ENCODE measurements at places on chromosomes 6 and 20.

DNA sequence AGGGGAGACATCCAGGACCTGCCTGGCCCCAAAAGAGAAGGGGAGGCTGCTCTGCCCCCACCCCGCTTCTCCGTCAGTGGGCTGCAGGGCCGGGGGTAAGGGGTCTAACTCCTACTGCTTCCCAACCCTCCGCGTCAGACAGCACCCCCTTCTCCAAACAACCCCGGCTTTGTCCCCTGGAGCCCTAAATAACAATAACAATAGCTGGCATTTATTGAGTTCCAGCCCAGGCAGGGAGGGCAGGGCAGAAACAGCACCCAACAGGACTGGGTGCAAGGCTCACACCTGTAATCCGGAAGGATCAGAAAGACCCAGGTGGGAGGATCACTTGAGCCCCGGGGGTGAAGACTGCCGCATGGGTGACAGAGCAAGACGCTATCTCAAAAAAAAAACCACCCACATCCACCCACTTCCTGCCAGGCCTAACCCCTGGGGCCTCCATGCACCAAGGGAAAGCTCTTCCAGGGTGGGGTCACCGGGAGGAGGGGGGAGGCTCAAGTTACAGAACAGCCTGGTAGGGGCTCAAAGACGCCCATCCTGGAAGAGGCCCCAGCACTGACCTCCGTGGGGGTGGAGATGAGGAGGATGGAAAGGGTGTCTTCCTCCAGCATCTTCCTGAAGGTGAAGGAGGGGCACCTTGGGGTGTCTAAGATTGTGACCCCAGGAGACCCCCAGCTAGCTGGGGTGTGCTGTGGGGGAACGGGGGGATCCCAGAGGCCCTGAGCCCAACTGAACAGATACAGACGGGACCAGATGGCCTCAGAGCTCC is 1.3 kb upstream of the FNDC11 start:
- no peak for DNase-seq

- DNase-seq, result no peak
Measured at GRCh38 chr20:53897884-53898555, 172.4 kb downstream of the BCAS1 start.

DNA sequence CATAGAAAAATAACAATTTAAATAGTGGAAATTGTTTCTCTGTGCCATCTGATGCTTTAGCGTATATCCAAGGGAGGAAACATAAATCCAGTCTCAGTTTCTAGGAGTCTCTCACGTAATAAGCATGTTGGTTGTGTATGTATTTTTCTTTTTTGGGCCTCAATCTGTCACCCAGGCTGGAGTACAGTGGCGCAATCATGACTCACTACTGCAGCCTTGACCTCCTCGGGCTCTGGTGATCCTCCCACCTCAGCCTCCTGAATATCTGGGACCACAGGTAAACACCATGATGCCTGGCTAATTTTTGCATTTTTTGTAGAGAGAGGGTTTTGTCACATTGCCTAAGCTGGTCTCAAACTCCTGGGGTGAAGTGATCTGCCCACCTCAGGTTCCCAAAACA is 78.6 kb upstream of the PLN start:
- DNase-seq, result no peak

DNA sequence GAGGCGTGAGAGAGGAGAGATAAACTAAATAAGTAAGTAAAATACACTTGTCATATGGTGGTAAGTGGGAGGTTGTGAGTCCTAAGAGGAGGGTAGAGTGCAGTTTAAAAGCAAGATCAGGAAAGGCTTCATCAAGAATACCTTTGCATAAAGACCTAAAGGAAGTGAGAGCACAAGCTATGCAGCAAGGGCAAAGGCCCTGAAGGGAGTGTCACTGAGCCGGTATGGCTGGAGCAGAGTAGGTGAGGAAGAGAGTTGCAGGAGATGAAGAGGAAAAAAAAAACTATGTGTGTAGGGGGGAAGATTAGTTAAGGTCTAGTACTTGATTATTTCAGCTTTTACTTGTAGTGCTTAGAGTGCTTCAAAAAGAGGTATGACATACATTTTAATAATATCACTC is 11.0 kb downstream of the DNAAF9 start:
- no peak for DNase-seq

DNA sequence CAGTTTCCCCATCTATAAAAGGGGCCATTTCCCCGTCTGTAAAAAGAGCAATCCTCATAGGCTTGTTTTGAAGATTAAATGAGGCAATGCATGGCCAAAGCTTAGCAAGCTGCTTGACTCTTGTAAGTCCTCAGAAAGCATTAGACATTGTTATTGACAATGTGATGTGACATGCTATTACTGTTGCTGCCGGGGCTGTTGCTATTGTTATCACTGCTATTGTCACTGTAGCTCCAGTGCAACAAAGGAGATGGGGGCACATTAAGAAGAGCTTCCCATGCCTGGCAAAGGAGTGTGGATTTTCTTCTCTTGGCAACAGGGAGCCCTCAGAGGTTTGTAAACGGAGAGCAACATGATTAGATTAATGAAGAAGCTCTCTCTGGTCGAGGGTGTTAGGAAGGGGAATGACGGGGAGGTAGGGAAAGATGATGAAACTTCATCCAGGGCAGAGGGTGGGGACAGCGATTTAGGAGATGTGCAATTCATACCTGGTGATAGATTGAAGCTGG is 33.1 kb upstream of the FAM83D start:
- no peak for DNase-seq

GRCh38 chr20:4677846-4678245 is 43.9 kb upstream of the PRND start:
- DNase-seq, result no peak

DNA sequence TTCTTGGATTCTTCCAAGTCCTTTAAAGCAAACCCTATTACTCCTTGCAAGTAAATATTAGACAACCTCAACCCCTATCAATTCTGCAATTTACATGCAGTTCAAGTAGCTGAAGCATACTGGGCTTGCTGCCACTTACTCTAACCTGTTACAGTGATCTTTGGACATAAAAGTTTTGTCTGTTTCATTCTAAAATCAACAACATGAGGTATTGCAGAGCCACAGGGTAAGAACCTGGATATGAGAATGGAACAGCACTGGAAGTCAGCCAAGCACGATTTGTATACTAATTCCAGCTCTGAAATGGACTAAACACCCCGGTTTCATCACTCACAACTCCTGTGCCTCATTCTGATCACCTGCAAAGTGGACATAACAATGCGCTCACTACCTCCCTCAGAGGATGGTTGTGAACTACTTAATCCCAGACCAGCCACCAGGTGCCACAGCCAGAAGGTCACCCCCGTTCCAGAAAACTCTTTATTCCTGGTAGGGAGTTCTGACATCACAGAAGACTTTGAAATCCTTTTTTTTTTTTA is 270.0 kb downstream of the ADGB start:
- DNase-seq, result no peak

GRCh38 chr6:144639654-144640053 is 354.5 kb downstream of the UTRN start:
- DNase-seq, result no peak

DNA sequence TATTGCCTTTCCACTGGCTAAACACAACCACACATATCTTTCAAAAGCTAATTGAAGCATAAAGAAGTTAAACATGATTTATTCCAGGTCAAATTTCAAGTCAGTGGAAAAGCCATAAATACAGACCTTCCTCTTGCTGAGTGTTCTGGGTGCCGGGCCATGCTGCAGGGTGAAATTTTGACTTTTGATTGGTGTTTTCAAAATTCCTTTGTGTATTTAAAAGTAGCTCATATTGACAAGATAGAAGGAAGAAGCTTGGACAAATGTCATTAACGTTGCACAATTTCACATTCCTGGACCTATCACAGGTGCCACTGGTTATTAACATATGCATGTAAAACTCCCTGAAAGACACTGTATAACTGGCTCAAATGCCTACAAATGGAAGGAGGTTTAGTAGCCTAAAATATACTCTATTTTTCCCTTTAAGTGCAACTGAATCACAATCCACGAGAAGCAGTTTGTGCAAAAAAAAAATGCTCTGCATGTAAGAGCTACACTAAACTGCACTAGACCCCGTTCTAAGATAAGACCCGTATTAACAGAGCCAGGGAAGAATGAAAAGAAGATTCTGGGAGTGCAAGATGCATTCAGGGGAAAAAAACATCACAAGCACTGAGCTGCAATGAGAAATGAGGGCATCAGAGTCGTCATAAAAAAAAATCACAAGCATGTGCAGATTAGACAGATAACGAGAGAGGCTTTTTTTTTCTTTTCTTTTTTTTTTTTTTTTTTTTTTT is 30.4 kb downstream of the ATXN1 start:
- DNase-seq, result no peak

DNA sequence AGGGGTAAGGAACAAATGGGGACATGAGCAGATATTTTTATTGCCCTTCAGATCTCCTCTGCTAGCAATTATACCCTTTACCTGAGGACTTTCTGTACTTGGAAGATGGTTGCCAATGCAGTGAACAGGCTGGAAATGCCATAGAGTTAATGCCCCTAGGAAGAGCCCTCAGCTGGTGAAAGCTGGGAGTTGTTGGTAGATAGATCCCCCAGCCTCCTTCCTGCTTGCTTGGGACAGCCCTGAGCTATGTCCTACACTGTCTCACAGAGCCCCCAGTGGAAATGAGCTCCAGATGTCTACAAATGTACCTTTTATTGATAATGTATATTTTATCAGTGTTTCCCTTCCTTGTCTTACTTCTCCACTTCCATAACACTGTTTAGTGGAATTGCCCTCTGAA is 87.6 kb upstream of the PAK5 start:
- no peak for DNase-seq

GRCh38 chr6:224350-224749 is 67.9 kb upstream of the DUSP22 start:
- DNase-seq, result no peak

Data from NK-92 treated with Interleukin-12 subunit alpha and Interleukin-12 subunit beta, amount 100 ng/mL, for 24 hours (cell line).